ENCODE measurements at places on chromosomes 1 and 21.

DNA sequence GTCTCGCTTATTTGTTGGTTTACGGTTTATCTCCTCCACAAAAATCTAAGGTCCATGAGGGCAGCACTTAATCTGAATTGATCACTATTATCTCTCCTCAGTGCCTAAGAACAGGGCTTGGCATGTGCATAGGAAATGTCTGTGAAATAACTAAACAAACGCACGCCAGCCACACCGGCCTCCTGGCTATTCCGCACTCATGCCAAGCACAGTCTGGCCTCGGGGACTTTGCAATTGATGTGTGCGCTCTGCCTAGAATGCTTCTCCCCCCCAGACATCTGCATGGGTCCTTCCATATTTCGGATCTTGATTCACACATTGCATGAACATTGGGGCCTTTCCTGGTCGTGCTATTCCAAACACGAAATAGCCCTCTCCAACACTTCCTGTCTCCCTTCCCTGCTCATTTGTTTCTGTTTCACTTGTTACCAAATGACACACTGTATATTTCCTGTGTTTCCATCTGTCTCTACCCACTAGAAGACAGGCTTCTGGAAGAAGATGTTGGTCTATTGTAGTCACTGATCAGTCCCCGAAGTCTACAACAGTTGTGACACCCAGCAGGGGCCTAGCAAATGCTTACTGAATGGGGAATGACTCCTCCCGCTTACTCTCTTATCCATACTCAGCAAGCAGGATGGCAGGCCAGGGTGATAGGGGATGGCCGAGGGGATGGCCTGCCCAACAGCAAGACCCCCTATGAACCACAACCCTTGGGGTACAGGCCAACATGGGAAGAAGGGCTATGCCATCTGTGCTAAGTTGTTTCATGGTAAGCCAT lies 93.9 kb downstream of the GLIS1 start:
- H3K27ac ChIP-seq, result no peak overlapping the region
- H3K36me3 ChIP-seq, result no peaks in the 10 kb centered on the region
- H3K4me1 ChIP-seq, result no peaks in the 10 kb centered on the region
- DNase-seq, result no peak
- no peak overlapping the region for H3K4me3 ChIP-seq
- H3K27me3 ChIP-seq, result no peaks in the 10 kb centered on the region

DNA sequence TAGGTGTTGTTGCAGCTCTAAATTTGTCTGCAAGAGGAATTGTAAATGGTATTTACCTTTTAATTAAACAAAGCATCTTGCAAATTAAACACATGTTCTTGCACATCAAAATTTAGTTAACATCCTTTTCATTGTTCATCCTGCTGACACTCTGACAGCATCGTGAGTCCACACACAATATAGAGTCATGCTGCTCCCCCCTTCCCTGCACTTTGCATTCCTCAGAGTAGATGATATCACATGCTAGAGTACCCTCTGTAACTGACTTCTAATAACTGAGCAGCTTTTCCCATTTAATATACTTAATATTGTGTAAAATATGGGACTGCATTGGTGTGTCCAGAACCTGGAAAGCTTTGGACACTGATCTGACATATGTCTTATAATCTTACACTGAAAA lies 138.8 kb upstream of the DPYD start:
- H3K27ac ChIP-seq, result no peak overlapping the region
- no peaks in the 10 kb centered on the region for H3K36me3 ChIP-seq
- H3K4me1 ChIP-seq, result no peaks in the 10 kb centered on the region
- DNase-seq, result no peak

GRCh38 chr21:25487046-25487594 lies 120.2 kb downstream of the MRPL39 start:
- peak overlapping the region; percentile 58 for H3K4me3 ChIP-seq
- no peaks in the 10 kb centered on the region for H3K27me3 ChIP-seq
- peaks cover 38% of the 10 kb centered on the region for H3K36me3 ChIP-seq
- DNase-seq, result no peak

- no peaks in the 10 kb centered on the region for H3K27me3 ChIP-seq
- no peaks in the 10 kb centered on the region for H3K4me1 ChIP-seq
- no peak overlapping the region for H3K4me3 ChIP-seq
- no peak for DNase-seq
Observed at GRCh38 chr1:153937331-153937730, 9.2 kb downstream of the DENND4B start.

- no peaks in the 10 kb centered on the region for H3K36me3 ChIP-seq
- H3K4me3 ChIP-seq, result no peak overlapping the region
- no peak overlapping the region for H3K27ac ChIP-seq
- H3K4me1 ChIP-seq, result no peaks in the 10 kb centered on the region
- no peaks in the 10 kb centered on the region for H3K27me3 ChIP-seq
Observed at GRCh38 chr1:205915354-205915990, 27.8 kb downstream of the SLC26A9 start.
